Mesenteric fat pad (tissue), 1 donor: ENCODE measurements at places on chromosomes 6 and 20.

DNA sequence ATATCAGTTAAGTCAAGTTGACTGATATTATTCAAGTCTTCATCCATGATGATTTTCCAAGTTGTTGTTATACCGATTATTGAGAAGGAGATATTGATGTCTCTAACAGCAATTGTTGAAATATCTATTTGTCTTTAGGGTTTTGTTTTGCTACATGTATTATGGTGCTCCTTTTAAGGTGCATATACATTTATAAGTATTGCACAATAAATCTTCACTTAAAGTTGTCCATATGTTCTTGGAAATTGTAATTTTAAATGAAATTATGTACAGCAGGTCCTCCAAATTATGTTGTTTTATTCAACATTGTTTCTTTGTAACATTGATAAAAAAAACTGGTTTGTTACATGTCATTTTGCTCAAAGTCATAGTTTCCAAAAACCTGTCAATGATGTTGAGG, 650.7 kb upstream of the CITED2 start:
- DNase-seq, result no peak

- no peak for DNase-seq
Measured at GRCh38 chr6:70371454-70372105, 41.7 kb upstream of the FAM135A start.

- no peak for DNase-seq
Measured at GRCh38 chr20:13336308-13337089, 115.4 kb downstream of the ISM1 start.

GRCh38 chr6:112128208-112128607, 40.8 kb downstream of the FAM229B start:
- DNase-seq, result no peak

GRCh38 chr20:53517146-53517545, 76.5 kb downstream of the ZNF217 start:
- peak; percentile 28 for DNase-seq
